Fibroblast of skin of scalp (primary cell): ENCODE measurements at places on chromosomes 3 and 15.

DNA sequence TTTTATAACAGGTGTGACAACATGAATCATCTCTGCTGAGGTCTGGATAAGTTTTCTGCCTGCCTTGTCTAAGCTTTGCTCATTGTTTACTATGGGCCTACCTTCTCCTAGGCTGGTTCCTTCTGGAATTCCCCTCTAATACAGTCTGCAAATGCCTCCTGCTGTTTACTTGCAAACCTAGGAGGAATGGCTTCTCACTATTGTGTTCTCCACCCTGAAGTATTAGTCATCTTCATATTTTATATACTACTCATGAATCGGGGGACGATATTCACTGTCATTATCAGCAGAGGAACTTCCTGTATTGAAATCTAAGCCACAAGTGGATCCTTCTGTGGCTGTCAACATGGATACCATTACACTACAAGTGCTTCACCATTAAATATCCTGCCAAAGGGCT, 154.8 kb downstream of the PLCL2 start:
- DNase-seq = peak; percentile 89

DNA sequence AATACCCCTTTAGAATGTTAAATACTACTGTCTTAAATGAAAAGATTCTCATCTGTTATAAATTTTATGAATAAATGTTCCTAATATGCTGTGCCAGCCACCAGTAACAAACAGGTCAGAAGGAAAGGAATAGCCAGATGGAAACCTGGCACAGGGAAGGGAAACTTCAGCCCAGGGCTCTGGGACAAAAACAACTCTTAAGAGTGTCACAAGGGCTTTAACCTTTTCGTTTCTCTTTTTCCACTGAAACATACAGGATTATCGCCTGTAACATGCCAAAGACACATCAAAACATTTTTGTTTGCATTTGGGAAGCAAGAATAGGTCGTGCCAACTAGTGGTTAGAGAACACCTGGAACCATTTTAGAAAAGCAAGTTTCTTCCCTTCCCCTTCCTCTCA, 109.0 kb upstream of the NEDD4 start:
- no peak for DNase-seq

DNA sequence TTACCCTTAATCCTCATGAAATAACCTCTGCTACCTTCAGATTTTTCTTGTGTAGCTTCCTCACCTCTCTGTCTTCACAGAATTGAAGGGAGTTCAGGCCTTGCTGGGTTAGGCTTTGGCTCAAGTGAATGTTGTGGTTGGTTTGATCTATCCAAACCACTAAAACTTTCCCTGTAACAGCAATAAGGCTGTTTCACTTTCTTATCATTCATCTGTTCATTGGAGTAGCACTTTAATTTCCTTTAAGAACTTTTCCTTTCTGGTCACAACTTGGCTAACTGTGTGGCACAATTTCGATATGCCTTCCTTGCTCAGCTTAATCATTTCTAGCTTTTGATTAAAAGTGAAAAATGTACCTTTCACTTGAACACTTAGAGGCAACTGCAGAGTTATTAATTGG, 129.8 kb downstream of the NR1I2 start:
- no peak for DNase-seq

DNA sequence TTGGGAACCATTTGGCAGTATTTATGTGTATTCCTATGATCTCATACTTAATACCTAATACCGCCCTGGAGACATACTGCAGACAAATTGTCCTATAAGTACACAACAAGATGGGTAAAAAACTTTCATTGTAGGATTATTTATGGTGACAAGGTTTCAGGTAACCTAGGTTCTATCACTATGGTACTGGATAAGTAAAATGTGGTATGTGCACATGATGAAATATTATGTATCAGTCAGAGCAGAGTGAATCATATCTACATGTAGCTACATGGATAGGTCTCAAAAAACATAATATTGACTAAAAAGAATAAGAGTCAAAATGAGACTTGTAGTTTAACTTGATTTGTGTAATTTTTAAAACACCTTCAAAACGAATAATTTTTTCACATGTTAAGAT, 147.8 kb downstream of the LEKR1 start:
- DNase-seq = no peak

- no peak for DNase-seq
These were observed 237.6 kb downstream of the FEZF2 start for GRCh38 chr3:62135741-62136140.
